Central memory CD8-positive, alpha-beta T cell (primary cell): ENCODE measurements at places on chromosomes 2 and 18.

GRCh38 chr18:25587545-25587944, 235.6 kb upstream of the ZNF521 start:
- no peak for DNase-seq

DNA sequence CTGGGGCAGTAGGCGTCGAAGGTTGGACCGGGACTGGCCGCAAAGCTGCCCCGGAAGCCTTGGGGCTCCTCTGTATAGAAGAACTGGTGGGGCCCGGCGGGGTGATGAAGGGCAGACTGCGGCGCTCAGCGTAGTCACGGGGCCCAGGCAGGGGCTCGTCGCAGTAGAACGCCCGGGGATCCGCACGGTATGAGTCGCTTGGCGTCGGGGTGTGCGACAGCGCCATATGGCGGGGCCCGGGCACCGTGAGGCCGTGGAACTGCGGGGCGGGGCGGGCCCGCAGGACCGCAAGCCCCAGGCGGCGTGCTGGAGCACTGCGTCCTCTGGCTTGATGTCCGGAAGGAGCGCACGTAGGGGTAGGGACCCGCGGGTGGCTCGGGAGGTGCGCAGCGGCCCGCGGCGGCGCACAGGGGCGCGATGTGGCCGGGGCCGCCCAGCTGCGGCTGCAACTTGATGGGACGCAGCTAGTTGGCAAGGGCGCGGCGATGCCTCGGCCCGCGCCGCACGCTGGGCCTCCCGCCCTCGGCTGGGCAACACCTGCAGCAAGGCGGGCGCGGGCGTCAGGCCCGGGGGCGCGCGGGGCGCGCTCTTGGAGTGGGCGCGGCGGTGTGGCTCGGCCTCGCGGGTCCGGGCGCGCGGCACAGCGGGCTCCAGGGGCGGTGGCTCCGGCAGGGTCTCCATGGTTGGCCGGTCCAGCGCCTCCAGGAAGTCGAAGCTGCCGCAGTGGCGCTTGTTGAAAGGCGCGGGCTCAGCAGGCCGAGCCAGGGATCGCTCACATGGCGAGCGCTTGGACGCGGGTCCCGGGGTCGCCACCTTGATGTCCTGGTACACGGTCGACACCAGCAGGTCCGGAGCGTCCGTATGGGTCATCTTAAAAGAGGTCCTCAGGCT, 251.4 kb downstream of the ANKRD30B start:
- no peak for DNase-seq

DNA sequence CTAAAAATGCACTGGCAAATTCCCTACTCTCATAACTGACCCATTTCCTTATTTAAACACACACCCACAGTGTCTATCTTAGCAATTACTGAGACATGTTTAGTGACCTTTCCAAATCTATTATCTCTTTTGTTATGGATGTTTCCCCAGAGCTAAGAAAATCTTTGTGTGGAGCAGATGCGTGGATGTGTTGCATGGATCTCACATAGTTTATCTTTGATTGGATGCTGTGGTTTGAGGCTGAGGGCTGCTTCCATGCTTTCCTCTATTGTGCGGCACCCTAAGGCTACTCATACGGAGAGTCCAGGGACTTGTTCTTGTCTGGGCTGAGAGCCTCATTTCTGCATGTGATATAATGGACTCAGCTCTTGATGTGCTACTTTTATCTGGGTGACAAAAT, 4.7 kb downstream of the ANKZF1 start:
- DNase-seq = no peak

DNA sequence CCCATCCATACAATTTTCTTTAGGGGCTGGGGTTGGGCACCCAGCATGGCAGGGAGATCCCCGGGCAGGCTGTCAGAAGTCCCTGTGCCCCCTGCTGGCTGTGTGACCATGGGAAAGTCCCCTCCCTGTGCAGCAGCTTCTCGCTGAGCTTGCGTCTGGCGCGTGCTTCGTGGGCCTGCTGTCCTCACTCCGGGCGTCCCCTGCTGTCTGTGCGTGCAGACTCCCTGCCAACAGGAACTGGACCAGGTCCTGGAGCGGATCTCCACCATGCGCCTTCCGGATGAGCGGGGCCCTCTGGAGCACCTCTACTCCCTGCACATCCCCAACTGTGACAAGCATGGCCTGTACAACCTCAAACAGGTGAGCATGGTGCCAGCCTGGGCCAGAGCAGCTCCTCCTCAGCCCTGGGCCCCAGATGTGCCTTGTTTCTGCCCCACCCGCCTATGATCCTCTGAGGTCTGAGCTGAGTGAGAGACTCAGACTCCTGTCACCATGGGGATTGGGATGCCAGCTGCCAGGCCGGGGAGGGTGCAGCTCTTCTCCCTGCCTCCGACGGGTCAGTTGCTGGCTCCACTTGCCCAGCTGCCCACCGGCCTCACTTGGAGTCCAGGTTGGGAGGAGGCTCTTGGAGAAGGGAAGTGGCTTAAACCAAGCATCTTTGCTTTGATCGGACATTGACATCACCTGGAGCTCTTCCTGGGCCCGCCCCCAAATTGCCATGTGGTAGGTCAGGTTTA, 28.6 kb downstream of the IGFBP2 start:
- DNase-seq = no peak

GRCh38 chr2:207238831-207239701, 73.3 kb upstream of the KLF7 start:
- DNase-seq = no peak

DNA sequence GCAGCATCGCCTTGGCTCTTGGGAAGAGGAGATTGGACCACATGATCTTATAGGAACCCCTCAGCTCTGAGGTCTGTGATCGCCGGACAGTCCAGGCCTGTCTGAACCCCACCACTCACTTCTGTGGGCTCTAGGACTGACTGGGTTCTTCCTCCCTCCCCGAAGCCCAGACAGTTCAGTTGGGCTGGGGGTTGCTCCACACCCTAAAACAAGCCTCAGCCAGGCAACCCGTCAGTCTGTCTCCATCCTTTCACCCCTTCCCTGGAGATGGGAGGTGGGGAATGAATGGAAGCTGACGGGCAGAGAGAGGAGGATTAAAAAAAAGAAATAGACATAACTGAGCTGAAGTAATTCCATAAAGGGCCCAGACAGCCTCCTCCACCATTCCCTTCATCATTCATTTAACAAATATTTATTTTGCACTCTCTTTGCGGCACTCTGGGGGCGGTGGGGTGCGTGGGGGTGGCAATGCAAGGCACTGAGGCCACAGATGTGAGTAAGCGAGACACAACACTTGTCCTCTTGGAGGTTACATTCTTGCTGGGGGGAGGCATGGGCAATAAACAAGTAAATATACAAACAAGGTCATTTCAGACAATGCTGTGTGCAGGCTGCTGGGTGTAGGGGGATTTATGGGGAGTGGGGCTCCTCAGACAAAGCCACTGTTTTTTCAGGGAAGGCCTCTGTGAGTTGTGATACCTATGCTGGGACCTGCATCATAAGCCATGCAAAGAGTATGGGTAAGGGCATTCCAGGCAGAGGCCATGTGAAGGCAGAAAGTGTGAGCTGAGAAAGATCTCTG, 12.9 kb downstream of the WNT10A start:
- no peak for DNase-seq

- DNase-seq = no peak
Observed at GRCh38 chr2:220334871-220335590, 707.6 kb downstream of the SLC4A3 start.

GRCh38 chr2:238669581-238670080, 178.3 kb upstream of the TWIST2 start:
- DNase-seq = no peak

- DNase-seq = no peak
Observed at GRCh38 chr18:55748227-55748738, 160.3 kb upstream of the TCF4 start.

DNA sequence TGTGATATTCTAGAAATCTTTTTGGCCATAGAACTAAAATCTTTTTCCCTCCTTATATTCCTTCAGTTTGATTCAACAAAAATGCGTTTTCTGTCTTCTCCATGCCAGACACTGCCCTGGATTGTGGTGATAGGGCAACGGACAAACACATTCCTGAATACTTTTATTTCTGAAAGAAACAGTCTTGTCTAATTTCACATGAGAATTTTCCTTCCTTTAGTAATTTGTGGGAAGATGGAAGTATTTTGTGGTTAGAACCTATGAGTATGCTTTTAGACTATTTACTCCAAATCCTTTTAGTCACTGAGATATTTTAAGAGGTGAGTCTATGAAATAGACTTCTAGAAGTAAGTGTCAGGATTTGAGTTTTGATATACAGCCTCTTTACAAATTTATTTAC, 49.6 kb downstream of the COL5A2 start:
- no peak for DNase-seq

GRCh38 chr2:49032126-49032525, 122.2 kb downstream of the FSHR start:
- DNase-seq = no peak

DNA sequence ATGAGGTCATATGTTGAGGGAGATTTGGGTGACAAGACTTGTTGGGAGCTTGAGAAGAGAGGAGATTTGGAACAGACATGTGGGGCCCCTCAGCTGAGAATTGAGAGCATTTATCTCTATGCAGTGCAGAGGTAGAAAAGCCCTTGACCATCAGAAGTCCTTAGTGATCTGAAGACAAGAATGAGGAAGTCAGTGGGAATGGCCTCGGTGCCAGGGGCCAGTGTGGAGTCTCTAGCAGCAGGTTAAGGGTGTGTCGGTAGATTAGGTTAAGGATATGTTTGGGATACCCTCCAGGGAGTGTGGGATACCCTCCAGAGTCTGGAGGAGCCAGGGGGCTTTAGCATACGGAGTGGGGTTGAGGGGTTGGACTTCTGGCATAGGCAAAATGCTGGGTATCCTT, 41.6 kb downstream of the FBXO48 start:
- no peak for DNase-seq

DNA sequence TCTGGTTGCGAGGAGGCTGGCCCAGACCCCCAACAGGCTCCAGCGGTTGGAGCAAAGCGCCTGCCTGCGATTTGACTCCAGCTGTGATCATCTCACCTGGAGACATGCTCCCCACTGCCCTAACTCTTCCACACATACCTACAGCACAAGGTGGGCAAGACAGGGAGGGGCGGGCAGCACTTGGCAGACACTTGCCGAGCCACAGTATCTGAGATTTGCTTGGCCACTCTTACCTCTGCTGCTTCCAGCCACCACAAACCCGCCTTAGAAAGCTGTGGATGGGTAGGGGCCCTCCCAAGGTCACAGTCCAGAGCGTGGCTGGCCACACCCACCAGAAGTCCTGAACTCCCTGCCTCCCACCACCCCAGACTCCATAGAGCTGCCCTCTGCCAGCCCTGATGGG, 8.2 kb downstream of the CYP26B1 start:
- DNase-seq = no peak

GRCh38 chr18:56207989-56208388, 430.4 kb downstream of the TXNL1 start:
- DNase-seq = no peak

DNA sequence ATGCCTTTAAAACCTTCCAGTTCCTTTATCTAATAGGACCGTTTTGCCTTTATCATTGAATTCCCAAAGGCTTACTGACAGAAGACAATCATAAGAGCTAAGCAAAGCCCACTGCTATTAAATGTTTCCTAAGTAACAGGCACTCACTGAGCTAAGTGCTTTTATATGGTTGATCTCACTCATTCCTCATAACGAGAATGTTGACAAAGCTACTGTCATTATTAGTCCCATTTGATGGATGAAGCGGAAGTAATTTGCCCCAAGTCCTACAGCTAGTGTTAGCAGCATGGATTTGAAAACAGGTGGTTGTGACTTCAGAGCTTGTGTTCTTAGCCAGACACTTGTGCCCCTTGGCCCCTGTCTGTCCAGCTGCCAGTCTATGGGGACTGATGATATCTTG, 134.8 kb upstream of the SERPINE2 start:
- DNase-seq = no peak

- DNase-seq = no peak
Observed at GRCh38 chr2:6353669-6354068, 512.0 kb downstream of the CMPK2 start.

DNA sequence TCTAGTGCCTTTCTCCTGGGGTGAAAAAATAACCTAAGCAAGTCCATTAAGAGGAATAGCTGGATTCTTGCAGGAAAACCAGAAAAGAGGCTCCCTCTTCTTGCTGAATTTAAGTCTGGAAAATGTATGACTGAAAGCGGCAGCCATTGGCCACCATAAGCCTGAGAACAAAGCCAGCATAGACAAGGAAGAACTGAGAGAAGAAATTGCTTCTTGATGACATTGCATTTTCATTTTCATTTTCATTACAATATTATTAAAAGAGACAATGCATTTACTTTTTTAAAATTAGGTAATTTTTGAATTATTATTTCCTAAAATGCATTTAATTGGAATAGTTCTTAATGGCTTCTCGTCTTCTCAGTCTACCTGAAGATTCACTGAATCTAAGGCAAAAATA, 1157.5 kb upstream of the ZEB2 start:
- DNase-seq = no peak

- no peak for DNase-seq
Observed at GRCh38 chr2:217101972-217102371, 242.1 kb upstream of the TNP1 start.

- no peak for DNase-seq
Observed at GRCh38 chr2:217947383-217948350, 55.1 kb downstream of the TNS1 start.

- no peak for DNase-seq
Observed at GRCh38 chr2:181005809-181006208, 25.4 kb downstream of the UBE2E3 start.

GRCh38 chr2:232236200-232236599, 142.4 kb upstream of the ALPP start:
- no peak for DNase-seq

DNA sequence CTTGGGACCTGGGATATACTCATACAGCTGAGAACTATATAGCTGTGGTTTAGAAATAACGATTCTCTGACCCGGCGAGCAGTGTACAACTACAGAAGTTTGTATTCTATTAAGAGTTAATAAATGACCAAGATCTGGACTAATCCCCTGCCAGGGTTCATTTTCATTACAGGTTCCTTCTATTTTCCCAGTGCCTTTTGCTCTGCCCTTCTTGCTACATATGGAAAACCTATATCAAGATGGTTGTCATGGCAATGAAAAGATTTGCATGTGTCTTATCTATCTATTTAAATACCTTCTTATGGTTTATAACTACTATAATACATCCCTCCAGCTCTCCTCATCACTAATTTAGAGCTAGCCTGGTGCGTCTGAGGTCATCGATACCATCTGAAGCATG, 965.2 kb downstream of the BCL11A start:
- DNase-seq = no peak

DNA sequence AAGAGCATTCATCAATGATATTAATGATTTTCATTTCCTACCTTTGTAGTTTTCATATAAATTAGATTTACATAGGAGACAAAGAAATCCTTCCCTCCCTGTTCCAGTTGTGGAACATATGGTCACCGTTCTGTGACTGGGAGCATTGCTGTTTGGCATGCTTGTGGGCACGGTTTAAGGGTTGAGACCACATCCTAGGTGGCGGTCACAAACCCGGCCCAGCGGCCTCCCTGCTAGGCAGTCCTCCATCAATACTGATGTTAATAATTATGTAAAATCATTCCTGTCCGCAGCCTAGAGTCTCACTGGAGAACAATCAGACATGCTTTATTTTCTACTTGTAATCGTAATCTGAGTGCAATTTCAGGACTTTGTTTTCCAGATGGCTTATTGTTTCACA, 117.9 kb downstream of the AGAP1 start:
- no peak for DNase-seq

GRCh38 chr2:7468955-7469354, 551.7 kb downstream of the RNF144A start:
- DNase-seq = no peak
